ENCODE measurements at places on chromosomes 2 and 18.

- DNase-seq = no peak
Observed at GRCh38 chr2:139055202-139055601, 275.0 kb upstream of the NXPH2 start.

GRCh38 chr2:16630463-16630862 is 35.2 kb downstream of the CYRIA start:
- no peak for DNase-seq

GRCh38 chr18:59814891-59815290 is 84.9 kb upstream of the PMAIP1 start:
- no peak for DNase-seq

GRCh38 chr2:36981911-36982310 is 15.6 kb upstream of the STRN start:
- DNase-seq = no peak

DNA sequence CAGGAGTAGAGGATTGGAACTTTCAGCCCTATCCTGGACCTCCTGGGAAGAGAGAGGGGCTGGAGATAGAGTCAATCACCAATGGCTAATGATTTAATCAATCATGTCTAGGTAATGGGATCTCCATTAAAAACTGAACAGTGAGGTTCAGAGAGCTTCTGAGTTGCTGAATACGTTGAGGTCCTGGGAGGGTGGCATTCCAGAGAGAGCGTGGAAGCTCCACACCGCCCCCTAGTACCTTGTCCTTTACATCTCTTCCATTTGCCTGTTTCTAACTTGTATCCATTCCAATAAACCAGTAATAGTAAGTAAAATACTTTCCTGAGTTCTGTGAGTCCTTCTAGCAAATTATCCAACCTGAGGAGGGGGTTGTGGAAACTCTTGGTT is 101.7 kb downstream of the B3GNT2 start:
- DNase-seq = no peak

- no peak for DNase-seq
Observed at GRCh38 chr2:69141061-69141460, 128.1 kb downstream of the ANTXR1 start.

- no peak for DNase-seq
Observed at GRCh38 chr2:27059141-27059820, 7.8 kb downstream of the AGBL5 start.
